Fibroblast of upper back skin (primary cell): ENCODE measurements at places on chromosomes 13 and 19.

GRCh38 chr19:3931041-3931440 lies 1.8 kb upstream of the NMRK2 start:
- DNase-seq: no peak

DNA sequence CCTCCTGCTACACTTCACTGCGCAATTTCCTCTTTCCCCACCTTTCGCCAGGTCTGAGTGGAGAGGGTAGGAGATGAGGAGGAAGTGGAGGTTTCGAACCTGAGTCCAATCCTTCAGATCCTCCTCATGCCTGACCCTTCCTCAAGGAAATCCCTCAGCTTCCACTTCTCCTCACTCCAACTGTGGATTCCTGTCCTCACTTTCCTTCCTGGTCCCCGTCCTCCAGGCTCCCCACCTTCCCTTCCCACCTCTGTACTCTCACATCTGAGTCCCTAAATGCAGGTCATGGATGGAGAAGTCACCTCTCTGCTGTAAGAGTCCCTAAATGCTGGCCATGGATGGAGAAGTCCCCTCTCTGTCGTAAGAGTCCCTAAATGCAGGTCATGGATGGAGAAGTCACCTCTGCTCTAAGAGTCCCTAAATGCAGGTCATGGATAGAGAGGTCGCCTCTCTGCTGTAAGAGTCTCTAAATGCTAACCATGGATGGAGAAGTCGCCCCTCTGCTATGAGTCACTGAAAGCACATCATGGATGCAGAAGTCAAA lies 3.1 kb downstream of the TMEM86B start:
- no peak for DNase-seq

GRCh38 chr13:44049081-44049945 lies 169.6 kb downstream of the LACC1 start:
- DNase-seq: no peak

- DNase-seq: no peak
These were observed 133.7 kb downstream of the MTUS2 start for GRCh38 chr13:28953714-28954418.

DNA sequence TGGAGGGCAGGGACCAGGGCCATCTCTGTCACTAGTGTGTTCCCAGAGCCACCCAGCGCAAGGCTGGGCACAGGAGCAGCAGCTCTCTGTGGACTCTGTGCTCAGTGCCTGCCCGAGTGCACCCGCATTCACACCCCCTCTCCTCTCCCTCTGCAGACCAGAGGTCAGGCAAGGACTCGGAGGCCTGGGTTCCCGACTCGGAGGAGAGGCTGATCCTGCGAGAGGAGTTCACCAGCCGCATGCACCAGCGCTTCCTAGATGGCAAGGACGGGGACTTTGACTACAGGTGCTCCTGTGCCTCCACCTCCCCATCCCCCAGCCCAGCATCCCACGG lies 10.2 kb downstream of the CCDC97 start:
- DNase-seq: no peak

- DNase-seq: no peak
These were observed 320.3 kb downstream of the ATP8A2 start for GRCh38 chr13:25692099-25692498.

- peak; percentile 84 for DNase-seq
These were observed 7.1 kb downstream of the ARID3A start for GRCh38 chr19:932648-933552.

DNA sequence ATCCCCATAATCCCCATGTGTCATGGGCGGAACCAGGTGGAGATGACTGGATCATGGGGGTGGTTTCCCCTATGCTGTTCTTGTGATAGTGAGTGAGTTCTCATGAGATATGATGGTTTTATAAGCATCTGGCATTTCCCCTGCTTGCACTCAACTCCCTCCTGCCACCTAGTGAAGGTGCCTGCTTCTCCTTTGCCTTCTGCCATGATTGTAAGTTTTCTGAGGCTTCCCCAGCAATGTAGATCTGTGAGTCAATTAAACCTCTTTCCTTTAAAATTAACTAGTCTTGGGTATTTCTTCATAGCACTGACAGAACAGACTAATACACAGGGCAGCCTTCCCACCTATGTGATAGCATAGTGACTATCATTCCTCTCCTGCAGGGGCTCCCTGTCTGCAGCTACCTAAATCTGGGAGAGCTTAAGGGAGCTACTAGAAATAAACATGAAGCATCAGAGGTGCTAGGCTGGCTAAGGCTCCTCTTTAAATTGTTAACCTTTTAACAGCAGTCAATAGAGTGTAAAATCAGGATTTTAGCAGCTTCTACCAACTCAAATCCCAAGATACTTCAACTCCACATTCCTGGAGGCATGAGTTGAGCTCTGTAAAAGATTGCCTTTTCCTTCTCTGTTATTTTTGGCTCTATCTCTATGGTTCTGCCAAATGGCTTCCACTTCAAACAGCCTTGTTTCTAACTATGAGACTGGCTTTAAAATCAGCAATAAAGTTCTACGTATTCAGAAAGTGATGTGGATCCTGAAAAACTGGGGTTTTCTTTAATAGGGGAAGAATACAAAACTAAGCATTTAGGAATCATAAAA lies 112.3 kb downstream of the VWA8 start:
- peak; percentile 68 for DNase-seq

DNA sequence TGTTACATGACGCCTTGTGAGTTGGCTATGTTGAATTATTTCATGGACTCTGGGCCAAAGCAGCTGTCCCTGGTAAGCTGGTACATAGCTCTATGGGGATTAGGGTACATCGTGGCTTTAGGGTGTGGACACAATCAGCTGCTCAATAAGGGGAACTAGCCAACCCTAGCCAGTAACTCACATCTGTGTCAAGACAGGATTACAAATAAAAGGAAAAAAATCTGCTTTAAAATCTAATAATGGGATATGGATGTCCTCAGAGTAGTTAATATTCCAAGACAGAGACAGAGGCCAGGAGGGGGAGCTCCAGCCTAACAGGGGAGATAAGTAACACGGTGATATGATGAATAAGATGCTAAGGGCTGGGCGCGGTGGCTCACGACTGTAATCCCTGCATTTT lies 21.1 kb upstream of the ZNF766 start:
- DNase-seq: no peak

- peak; percentile 38 for DNase-seq
These were observed 2.8 kb downstream of the UBA2 start for GRCh38 chr19:34430738-34431625.

DNA sequence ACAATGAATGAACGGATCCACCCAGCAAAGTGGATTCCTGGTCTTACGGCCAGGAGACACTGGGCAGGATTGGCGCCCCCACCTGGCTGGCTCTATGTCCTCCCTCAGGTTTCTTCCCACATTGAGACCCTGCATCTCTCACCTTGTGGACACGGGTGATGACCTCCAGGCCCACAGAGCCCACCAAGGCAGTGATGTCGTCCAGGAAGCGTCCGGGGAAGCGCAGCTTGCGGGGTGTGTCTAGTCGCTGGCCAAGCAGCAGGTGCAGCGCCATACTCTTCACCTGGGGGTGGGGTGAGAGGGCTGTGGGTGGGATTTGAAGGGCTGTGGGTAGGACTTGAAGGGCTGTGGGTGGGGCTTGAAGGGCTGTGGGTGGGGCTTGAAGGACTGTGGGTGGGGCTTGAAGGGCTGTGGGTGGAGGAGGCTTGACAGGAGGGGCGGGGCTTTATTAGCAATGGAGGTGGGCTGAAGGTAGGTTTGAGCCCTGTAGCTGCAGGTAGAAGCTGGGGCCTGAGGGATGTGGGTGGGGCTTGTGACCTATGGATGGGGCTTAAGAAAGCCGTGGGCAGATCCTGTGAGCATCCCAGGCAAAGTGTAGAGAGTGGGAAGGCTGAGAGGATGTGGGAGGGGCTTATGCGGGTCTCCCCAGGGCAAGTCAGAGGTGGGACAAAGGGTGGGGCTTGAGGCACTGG lies 12.1 kb upstream of the ANGPTL8 start:
- no peak for DNase-seq
